ENCODE measurements at places on chromosomes 5 and 9.

DNA sequence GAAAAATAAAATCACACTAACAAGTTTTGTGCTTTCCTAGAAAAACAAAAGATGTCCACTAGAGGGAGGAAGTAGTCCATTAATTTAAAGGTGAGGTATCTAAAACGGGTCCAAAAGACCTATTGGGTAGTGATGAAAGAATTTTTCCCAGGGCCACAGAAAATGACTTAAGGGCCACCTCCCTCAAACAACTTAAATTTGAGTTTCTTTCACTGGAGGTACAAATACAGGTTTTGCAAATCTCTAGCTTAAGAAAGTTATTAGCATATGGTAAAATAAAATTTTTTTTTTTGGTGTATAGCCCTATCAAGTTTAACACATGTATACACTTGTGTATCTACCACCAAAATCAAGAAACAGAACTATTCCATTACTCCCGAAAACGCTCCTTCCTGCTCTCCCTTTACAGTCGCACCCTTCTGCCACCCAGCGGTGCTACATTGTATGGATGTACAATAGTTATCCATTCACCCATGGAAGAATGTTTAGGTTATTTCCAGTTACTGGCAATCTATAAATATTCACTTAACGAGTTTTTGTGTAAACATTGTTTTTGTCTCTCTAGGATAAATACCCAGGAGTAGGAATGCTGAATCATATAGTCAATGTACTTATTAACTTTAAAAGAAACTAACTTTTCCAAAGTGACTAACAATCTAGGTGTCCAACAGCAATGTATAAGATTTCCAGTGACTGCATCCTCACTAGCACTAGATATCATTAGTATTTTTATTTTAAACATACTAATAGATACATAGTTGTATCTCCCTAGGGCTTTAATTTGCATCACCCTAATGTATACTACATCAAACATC is 21.9 kb downstream of the DEPDC1B start:
- DNase-seq = no peak

DNA sequence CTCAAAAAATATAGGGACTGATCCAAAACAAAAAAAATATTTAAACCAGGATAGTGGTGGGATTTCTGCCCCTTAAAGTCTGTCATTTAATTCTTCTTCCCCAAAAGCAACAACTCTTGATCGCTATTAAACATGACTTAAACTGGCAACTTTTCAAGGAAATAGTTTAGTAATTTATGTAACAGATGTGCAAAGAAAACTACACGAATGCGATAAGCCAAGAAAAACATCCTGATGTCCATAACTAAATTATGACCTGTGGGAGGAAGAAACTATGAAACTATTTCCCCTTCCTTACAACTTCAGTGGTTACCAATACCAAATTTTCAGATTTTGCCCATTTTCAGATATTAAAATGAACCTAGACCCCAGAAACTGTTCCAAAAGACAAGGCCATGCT is 31.5 kb downstream of the CLINT1 start:
- DNase-seq = no peak

DNA sequence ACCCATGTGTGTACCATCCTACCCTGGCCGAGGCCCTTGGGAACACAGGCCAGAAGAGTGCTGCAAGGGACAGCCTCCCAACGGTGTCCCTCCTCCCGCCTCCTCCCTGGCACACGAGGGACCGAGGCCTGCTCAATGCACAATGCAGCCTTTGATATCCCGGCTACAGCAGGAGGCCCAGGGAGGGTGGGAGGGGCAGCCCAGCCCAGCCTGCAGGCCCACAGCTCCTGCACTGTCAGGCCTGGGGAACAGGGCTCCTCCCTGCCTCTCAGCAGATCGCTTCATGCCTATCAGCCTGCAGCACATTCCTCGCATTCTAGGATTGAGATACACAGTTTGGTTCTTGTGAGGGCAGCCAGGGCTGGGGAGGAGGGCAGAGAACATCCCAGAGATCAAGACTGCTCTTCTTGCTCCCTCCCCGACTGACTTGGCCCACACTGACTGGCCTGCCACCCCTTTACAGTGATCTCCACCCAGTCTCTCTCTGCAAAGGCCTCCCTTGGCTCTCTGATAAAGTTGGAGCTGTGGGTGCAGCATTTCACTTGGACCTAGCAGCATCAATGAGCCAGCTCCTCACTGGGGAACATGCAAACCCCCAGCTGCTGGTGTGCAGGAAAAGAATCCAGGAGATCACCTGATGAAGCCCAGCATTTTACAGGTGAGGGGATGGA is at the start of gene SH3TC2:
Gene SH3TC2 (minus strand): TSS at position 46 of the 671 bp plus-strand sequence. CDS start 40 bp downstream, at position 6.
- no peak for DNase-seq

- no peak for DNase-seq
Observed at GRCh38 chr9:105293408-105293807, 49.0 kb downstream of the SLC44A1 start.

GRCh38 chr9:96137671-96138429 is 164.1 kb downstream of the HSD17B3 start:
- DNase-seq = no peak

- DNase-seq = no peak
Observed at GRCh38 chr5:13278148-13278547, 666.3 kb downstream of the DNAH5 start.

DNA sequence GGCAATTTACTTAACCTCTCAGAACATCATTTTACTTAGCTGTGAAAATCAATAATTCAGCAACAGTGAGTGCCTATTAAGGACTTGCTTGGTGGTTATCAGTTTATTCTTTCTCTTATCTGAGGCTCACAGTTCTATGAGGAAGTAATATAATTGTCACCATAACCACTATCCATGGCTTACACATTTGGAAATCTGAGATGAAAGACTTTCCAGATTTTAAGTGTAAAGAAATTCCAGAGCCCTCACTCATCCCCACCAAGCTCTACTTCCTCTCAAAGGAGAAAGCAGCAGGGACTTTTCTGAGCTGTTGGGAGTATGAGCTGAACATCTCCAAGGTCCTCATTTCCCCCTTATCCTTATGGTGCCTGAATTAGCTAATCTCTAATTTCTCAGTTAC is 321.5 kb downstream of the FBXL7 start:
- DNase-seq = no peak

DNA sequence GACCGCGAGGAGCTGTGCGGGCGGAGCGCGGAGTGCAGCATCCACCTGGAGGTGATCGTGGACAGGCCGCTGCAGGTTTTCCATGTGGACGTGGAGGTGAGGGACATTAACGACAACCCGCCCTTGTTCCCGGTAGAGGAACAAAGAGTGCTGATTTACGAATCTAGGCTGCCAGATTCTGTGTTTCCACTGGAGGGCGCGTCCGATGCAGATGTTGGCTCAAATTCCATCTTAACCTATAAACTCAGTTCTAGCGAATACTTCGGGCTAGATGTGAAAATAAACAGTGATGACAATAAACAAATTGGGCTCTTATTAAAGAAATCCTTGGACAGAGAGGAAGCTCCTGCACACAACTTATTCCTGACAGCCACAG is 590 bp downstream of the PCDHA6 start:
- DNase-seq = no peak

- peak; percentile 6 for DNase-seq
Observed at GRCh38 chr9:32431940-32432555, 47.6 kb downstream of the ACO1 start.

- no peak for DNase-seq
Observed at GRCh38 chr5:132239776-132240175, 12.1 kb upstream of the P4HA2 start.

- DNase-seq = no peak
Observed at GRCh38 chr9:2824564-2824963, 19.3 kb downstream of the PUM3 start.

GRCh38 chr9:27671636-27672035 is 98.4 kb upstream of the C9orf72 start:
- DNase-seq = no peak

- DNase-seq = no peak
Observed at GRCh38 chr9:8521112-8521511, 721.5 kb upstream of the DMAC1 start.

- no peak for DNase-seq
Observed at GRCh38 chr5:88452820-88453219, 184.2 kb upstream of the TMEM161B start.

DNA sequence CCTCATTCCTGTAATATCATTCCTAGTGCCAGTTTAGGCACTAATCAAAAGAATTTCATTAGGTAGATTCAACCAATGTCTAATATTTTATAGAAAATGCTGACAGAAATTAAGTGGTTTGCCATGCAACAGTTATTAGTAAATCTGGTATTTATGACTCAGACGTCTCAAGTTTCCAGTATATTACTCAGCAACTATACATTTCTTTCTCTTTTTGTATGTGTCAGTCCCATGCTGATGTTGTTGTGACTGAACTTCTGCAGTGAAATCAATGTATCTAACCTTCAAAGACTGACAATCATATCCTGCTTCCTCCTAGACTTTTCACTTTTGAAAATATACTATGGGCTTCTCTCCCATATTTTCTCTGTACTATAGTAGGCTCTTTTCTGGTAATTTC is 822.5 kb downstream of the NR2F1-AS1 start:
- no peak for DNase-seq

DNA sequence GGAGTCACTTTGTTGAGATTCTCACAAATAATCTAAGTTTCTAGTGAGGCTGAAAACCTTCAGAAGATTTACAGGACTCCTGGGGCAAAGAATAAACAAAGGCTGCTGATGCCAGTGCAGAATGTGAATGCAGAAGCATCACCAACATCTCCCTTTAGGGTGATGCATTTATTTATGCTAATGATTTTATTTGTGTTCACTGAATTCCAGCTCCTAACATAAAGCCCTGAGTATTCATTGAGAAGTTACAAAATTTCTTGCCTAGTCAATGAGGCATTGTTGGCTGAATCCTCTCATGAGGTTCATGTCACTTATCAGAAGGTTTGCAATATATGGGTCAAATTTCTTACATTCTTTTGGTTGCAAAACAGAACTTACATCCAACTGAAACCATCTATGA is 70.0 kb downstream of the GRIN3A start:
- no peak for DNase-seq

DNA sequence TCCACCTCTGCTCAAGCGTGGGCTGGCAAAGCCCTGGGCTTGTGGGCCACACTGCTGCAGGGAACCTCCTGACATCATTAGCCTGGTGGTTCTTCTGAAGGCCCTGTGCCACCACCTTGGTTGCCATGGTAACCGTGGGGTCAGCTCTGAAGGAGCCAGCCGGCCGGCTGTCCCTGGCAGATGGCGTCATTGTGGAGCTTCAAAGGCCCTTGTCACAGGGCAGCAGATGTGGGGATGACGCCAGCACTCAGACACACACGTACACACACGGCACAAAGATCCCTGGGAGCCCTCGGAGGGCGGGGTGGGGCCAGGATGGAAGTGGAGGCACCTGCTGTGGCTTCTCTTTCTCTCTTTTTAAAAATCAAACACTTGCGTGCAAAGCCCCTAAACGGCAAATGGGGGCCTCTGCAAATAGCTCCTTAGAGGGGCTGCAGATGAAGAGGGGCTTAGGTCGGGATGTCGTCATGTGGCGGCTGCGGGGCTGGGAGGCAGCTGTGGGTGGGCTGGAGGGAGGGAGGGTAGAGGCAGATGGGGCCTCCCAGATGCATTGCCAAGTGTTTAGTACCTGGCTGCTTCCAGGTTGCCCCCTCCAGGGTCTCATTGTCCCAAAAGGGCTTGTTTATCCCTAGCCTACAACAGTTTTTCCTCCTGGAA is 19.5 kb upstream of the RPL26L1 start:
- DNase-seq = no peak

- no peak for DNase-seq
Observed at GRCh38 chr5:139693676-139694364, 45.7 kb downstream of the CXXC5 start.

GRCh38 chr9:9846557-9846956 is 766.2 kb downstream of the PTPRD start:
- DNase-seq = no peak

All from effector memory CD4-positive, alpha-beta T cell (primary cell).